ENCODE measurements at places on chromosomes 16 and 17.

DNA sequence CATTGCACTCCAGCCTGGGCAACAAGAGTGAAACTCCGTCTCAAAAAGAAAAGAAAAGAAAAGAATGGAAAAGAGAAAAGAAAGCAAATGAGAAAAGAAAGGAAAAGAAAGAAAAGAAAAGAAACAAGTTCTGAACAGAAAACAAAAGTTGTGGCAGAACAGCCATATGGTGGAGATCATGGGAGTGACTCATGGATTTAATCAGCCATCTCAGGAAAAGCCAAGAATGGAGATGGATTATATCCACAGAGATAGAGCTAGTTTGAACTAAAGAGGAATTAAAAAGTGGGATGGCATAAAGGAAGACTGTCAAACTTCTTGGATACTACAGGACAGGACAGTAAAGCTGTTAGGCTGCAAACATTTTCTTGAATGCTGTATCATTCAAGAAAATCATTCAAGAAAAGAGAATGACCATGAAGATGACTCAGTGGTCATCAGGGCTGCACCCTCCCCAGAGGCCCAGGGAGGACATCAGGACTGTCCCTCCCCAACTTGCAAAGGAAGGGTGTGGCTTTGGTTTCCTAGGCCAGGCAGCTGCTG is 120.6 kb downstream of the USP22 start:
- DNase-seq, result no peak

DNA sequence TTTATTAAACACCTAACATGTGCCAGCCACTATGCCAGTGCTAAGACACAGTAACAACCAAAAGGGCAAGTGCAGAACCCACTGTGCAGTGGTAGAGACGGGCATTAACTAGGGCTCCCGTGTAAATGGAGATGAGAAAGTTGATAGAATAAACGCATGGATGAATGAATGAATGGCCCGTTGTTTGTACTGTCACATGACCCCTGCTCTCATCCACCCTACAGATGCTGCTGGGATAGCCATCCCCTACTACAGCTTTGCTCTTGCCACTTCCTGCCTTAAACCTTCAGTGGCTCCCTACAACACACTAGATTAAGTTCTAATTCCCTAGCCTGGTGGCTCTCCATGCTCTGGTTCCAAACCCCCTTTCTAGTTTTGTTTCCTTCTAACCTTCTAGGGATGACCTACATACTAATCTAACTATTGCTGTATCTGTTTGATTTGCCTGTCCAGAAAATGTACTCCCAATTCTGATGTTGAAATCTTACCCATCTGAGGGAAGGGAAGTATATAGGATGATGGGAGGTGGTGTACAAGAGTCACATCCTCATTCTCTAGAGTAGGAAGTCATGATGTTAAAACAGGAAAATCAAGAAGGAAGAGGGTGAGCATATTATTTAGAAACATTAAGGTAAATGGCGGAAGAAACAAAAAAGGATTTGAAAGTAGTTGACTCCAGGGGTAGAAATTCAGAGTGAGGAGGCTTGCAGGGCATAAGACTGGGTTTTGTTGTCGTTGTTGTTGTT is 11.4 kb upstream of the TNRC6C start:
- no peak for DNase-seq

GRCh38 chr16:57846078-57846697 is 43.9 kb upstream of the KIFC3 start:
- DNase-seq, result no peak

DNA sequence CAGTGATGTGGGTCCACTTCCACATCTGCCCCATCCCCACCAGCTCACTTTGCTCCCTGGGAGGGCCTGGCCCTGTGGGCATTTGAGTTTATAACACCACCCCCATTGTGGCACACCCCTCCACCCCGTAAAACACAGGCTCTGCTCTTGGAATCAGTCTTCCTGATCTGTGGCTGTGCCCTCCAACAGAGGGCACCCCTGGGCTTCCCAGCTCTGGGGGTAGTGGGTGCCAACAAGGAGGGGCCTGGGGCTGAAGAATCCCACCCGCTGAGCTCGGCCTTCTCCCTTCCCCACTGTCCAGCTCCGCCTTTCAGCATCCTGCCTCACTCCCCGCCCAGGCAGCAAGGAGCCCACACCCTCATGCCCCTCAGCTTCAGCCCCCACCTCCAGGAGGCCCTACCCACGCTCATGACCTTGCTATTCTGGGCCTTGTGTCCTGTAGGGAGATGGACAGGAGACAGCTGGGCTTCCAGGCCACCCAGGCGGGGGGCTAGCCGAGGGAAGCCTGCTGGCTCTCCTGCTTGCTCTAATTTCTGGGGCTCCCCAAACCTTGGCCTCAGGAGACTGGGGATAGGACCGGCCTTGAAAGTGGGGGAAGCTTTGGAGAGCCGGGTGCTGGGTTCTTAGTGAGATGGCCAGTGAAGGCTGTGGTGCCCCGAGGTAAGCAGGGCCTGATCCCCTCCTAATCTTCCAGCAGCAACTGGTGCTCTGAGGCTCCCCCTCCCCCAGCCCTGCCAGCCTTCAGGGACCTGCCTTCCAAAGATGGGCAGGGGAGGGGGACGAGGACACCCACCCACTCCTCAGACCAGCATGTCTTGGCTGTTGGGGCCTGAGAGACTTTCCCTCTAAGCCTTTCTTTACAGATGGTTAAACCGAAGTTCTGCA is 2.9 kb upstream of the ATP2A1 start:
- DNase-seq, result no peak

GRCh38 chr16:30458561-30459394 is 13.1 kb upstream of the SEPHS2 start:
- DNase-seq, result peak; percentile 38

GRCh38 chr17:1147664-1148063 is 32.1 kb downstream of the ABR start:
- DNase-seq, result no peak

DNA sequence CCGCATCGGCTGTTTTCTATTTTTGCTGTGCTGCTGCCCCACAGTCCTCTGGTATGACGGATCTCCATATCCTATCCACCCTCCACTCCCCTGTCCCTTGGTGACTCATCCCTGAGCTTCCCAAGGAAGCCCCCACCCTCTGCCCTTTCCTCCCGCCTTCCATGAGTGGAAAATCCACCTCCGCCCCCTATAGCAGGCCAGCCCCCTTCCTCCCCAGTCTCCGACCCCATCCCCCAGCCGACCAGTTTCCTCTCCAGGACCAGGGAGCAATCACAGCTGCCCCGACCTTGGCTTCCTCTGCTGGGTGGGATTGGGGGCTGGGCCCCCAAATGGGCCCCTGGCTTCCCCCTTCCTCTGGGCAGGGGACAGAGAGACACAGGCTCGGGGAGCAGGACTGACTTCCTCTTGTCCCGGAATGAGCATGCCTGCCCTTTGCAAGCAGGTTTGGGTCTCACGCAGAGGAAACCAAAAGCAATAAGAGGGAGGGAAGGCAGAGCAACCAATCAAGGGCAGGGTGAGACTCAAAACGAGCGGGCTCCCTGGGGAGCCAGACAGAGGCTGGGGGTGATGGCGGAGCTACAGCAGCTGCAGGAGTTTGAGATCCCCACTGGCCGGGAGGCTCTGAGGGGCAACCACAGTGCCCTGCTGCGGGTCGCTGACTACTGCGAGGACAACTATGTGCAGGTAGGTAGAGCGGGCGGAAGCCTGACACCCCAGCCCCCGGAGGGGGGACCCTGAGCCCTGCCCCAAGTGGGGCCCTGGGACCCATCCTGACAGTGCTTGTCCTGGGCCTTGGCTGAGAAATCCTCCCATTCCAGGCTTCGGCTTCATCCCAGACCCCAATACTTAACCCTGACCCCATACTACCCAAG is at the start of the genes ABI3 and GNGT2:
Gene ABI3 (plus strand): TSS at position 550 of the 872 bp plus-strand sequence. CDS start 18 bp downstream, at position 568.
Gene GNGT2 (minus strand): TSS at position 417 of the 872 bp plus-strand sequence. CDS start 3,152 bp downstream, outside the sequence.
- peak; percentile 28 for DNase-seq

DNA sequence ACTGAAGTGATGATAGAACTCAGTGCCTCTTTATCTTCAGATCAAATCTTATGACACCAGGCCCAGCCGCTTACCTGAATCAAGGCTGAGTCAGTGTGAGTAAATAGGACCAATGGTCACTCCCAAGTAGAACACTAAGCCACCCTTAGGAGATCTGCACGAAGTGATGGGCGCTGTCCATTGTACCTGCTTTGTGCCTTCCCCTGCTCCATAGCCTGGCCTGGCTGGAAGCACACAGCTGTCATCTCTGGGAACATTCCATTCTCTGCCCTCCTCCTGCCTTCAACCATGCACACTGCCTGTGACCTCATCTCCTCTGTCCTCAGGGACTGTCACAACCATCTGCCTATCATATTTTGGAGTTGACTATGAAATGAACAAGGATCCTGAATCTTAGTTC is 279.5 kb upstream of the ASIC2 start:
- no peak for DNase-seq

- DNase-seq, result no peak
These were observed 21.1 kb downstream of the ARHGAP27 start for GRCh38 chr17:45411348-45412105.

GRCh38 chr16:68081861-68082628 is 3.1 kb upstream of the NFATC3 start:
- DNase-seq, result no peak

DNA sequence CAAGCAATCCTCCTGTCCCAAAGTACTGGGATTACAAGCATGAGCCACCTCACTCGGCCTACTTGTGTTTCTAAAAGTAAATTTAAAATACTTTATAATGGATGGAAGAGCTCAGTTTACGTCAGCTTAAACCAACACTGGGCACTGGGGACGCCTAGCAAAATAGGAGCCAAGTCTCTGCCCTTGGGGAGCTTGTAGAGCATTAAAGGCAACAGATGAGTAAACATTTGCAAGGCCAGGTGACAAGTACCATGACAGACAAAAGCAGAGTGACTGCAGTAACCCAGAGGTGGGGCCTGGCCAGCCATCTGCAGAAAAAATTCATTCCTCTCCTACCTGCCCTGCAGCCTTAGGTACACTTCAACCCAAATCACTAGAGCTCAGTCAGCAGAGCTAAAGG is 12.1 kb upstream of the NLK start:
- DNase-seq, result no peak

- DNase-seq, result no peak
These were observed 149.9 kb downstream of the CLEC16A start for GRCh38 chr16:11094075-11094856.

DNA sequence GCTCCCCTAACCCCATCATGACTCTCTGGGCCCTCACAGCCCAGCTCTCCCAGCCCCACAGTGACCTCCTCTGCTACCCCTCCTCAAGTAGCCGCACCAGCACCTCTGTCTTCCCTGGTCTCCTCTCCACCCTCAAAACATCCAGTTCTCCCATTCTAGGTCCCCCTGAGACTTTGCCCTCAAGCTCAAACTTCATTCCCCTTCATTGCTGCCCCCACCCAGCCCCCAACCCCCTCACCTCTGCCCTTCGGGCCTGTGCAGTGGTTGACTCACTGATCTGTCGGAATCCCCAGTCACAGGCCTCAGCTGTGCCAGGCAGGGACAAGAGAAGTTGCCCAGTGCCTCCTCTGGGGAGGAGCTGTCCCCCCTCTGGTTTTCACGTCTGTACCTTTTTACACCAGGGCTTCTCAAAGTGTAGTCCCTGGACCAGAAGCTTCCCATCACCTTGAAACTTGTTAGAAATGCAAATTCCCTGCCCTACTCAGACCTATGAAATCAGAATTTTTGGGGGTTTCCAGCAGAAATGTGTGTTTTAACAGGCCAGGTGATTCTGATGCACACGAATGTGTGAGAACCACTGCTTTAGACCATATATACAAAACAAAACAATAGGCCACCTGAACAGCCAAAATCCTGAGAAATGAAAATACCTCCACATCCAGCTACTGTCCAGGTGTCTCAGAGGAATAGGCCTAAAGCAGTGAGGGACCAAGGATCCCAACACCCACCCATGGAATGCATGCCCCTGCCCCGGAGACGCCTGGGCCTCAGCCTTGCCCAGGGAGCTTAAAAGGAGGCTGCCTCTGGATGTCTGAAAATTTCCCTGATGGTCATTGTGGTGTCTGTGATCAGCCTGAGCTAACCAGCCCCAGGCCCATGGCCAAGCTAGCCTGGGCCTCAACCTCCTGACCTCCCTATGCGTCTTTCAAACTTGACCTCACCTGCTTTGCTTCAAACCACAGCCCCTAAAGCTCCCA is 853 bp upstream of the DOK4 start:
- DNase-seq, result no peak

GRCh38 chr17:29451121-29451742 is 61.1 kb downstream of the TAOK1 start:
- DNase-seq, result no peak

GRCh38 chr17:58415371-58416055 is 1.8 kb downstream of the RNF43 start:
- no peak for DNase-seq

GRCh38 chr17:81032641-81033480 is 2.1 kb upstream of the BAIAP2 start:
- DNase-seq, result no peak

DNA sequence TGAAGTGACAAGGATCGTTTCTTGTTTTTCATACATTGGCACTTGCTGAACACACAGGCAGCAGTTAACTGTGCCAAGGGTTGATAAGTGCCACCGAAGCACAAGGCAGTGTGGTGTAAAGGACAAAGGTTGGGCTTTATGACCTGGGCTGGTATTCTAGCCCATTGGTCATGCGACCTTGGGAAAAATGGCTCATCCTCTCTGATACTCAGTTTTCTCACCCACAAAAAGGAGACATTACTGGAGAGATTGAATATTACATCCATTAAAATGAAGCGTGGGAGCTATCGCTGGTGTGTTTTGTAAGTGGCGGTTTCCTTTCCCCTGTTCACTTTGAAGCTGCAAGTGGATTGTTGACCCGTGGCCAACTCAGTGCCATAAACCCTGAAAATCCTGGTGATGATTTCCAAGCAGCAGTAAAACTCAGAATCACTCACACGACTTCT is 216.9 kb downstream of the HAPSTR1 start:
- DNase-seq, result no peak

DNA sequence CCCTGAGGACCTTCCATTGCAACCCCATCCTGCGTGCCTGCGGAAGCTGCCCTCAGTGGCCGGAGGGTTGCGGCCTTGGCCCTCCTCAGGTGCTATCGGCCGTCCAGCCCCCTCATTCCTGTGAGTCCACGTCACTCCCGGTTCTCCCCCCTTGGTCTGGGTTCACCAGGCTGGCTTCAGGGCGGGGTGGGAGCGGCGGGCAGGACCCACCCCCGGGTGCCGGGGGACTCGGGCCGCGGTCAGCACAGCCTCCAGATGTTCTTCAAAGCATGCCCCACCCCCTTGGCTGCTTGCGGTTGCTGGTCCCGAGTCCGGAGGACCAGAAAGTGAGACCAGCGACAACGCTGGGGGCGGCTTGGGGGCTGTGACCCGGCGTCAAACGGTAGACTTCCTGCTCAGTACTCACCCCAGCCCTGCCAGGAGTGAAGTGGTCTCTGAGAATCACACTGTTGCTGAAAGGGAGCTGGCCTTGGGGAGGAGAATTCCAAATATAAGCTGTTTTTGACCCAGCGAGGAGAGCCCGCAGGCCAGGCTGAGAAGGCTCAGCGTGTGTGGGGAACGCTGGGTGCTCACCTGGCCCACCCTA is 4.5 kb downstream of the ZNF469 start:
- DNase-seq, result no peak

GRCh38 chr16:2339521-2340484 is 725 bp downstream of the ABCA3 start:
- DNase-seq, result peak; percentile 26

DNA sequence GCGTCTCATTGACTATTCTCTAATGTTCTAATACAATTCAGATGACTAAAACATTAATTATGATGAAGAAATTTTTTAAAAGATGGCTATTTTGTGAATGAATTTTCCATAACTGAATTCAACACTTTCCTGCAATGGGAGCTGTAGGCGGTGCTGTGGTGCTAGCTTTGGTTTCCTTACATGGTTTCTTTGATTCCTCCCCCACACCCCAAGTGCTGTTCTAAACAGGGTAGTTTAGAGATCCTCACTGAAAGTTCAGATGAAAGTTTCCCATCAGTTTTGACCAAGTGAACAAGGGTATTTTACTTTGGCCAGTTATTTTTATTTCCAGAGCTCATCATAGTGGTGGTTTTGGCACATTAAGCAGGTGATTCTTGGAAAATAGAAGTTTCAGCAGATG is 26.0 kb upstream of the MRC2 start:
- no peak for DNase-seq

- DNase-seq, result no peak
These were observed 6.4 kb downstream of the TP53I13 start for GRCh38 chr17:29574732-29575510.
